Stomach (tissue), 19 donors: ENCODE measurements at places on chromosomes 1 and 21. TPM values are rescaled to one million over a fixed set of nuclear protein-coding genes. Genes with fewer than 3 reads are reported as not detected.

DNA sequence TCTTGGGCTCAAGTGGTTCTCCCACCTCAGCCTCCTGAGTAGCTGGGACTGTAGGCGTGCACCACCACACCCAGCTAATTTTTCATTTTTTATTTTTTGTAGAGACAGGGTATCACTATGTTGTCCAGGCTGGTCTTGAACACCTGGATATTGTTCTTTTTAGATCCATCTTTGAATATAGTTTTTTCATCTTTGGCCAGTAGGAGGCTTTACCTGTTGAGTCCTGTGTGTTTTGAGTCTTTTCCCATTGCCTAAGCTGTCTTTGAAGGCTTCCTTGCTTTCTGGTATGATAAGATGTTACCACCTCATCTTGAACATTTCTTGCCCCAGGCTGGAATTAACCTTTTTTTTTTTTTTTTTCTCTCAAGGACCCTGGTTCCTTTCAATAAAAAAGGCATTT lies 387.8 kb upstream of the RUNX1 start:
- H3K27me3 ChIP-seq = no peaks in the 10 kb centered on the region
- peaks cover 22% of the 10 kb centered on the region for H3K4me1 ChIP-seq
- no peak overlapping the region for H3K27ac ChIP-seq
- DNase-seq = no peak
- H3K36me3 ChIP-seq = no peaks in the 10 kb centered on the region

DNA sequence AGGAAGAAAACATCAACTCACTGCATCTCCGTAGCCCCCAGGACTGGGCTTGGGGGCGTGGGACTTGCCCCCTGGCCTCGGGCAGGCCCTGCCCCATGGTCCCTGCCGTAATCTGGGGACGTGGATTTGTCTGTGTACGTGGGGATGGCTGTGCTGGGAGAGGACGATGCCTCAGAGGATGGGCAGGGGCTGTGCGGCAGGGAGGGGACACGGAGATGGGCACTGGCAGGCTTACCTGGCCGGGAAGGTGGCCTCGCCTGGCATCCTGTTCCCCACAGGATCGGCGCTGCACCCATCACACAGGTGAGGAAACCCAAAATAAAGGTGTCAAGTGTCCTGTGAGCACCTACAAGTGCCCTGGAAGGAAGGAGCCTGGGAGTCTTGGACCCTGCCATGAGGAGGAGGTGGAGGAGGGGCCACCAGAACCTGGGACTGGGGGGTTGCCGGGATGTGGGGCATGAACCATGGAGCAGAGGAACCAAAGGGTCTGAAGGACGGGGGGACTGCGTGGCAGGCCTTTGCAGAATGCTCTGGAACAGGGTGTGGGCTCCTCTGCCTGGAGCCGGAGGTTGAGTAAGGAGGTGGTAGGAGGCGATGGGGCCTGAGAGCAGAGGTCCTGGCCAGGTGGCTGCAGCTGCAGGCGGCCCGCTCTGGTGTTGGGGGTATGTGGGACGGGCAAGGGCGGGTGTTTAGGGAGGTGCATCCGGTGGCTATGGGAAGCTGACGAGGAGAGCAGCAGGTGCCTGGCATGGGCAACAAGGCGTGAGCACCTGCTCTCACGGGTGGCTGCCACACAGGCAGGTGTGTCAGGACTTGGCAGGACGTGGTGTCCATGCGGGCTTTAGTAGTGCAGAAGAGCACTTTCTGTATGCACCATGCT lies 27.8 kb upstream of the LRRC3 start:
- no peak for DNase-seq
- peaks cover 34% of the 10 kb centered on the region for H3K27me3 ChIP-seq
- no peak overlapping the region for H3K27ac ChIP-seq
- no peaks in the 10 kb centered on the region for H3K4me1 ChIP-seq
- H3K36me3 ChIP-seq = no peaks in the 10 kb centered on the region
- no peak overlapping the region for H3K4me3 ChIP-seq

GRCh38 chr1:89260566-89261255 lies 11.9 kb downstream of the GBP5 start:
- H3K27ac ChIP-seq = no peak overlapping the region
- no peaks in the 10 kb centered on the region for H3K36me3 ChIP-seq
- peak; percentile 54 for DNase-seq

HIVEP3 gene
- 1.8 TPM for total RNA-seq

TSSK3 gene
- 0.92 TPM for total RNA-seq
